ENCODE measurements at places on chromosomes 16 and 17.

DNA sequence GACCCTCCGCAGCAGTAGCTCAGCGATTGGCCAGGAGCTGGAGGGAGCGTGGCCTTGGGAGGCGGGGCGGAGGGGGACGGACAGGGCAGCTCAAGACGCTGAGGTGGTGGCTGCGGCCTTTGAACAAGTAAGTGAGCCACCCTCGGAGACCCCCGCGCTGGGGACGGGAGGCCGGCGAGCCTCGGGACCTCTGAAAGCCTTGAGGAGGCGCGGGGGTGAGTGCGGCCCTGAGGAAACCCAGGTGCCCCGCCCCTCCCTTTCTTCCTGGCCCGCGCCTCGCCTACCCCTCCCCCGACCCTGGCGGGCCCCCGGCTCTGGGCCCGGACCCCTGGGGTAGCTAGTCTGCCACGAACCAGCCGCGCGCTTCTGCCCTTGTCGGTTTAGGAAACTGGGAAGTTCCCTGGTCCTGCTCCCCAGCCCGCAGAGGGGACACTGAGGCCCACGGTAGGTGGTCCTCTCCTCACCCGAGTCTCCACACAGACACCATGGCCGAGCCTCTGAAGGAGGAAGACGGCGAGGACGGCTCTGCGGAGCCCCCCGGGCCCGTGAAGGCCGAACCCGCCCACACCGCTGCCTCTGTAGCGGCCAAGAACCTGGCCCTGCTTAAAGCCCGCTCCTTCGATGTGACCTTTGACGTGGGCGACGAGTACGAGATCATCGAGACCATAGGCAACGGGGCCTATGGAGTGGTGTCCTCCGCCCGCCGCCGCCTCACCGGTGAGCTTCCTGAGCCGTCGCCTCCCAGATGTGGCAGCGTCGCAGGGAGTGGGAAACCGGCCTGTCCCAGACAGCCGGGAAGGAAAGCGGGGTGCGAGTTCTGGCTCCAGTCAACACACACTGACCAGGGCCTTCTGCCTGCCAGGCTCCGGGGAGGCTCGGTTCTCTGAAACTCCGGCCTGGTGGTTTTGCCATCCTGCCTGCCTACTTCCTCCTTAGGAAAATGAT is at the start of gene MAPK7:
Gene MAPK7 (plus strand): TSS at position 83 of the 945 bp plus-strand sequence. CDS start 403 bp downstream, at position 486.
- no peak for DNase-seq

DNA sequence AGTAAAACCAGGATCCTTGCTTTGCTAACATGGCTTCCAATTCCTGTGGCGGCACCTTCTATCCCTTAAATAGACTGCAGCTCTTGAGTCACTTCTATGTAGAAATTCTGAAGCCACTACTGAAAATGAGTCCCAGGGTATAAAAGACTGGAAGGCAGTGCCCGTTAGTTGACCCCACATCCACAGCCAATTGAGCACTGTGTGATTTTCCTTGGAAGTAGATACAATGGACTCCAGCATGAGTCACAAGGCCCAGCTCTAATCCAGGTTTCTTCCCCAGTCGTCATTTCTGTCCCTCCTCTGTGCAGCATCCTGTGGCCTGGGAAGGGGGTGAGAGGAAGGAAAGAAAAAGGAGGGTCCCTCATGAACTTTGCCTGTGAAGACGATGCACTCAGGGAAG is 69.5 kb downstream of the HLF start:
- DNase-seq: no peak

- peak; percentile 16 for DNase-seq
These were observed 215.7 kb downstream of the IRX3 start for GRCh38 chr16:54070789-54071343.

- DNase-seq: no peak
These were observed 180.0 kb upstream of the CCL2 start for GRCh38 chr17:34075076-34075475.

GRCh38 chr17:30332057-30332542 is 1.8 kb downstream of the TMIGD1 start:
- DNase-seq: peak; percentile 82

- DNase-seq: no peak
These were observed 53.0 kb downstream of the GPRC5B start for GRCh38 chr16:19831678-19832077.

DNA sequence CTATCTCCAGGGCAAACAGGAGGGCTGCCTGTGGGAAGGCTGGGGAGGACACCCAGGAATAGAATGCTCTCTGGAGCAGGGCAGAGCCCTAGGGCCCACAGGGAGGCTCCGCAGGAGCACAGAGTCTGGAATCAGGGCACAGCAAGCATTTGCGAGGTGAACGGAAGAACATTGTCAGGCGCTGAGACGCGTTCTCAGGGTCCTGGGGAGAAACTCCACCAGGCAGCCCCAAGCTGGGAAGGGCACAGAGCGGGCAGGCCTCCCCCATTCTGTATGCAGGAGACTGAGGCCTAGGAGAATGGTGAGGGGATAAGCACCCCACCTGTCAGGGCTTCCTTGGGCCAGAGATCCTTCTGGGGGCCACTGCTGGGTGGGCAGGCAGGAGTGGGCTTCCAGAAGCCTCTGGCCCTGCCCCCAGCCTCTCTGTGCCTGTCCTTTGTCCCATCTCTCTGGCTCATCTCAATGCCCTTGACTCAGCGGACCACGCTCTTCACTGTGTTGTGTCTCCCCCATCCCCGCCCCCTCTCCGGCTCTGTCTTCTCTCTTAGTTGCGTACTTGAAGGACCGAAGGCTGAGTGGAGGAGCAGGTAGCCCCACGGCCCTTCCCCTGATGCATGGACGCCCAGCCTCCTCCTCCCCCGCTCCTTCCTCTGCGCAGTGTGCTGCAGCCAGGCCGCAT is 5.1 kb upstream of the SETD6 start:
- DNase-seq: no peak

- DNase-seq: no peak
These were observed 22.1 kb downstream of the MYH4 start for GRCh38 chr17:10447026-10447931.

DNA sequence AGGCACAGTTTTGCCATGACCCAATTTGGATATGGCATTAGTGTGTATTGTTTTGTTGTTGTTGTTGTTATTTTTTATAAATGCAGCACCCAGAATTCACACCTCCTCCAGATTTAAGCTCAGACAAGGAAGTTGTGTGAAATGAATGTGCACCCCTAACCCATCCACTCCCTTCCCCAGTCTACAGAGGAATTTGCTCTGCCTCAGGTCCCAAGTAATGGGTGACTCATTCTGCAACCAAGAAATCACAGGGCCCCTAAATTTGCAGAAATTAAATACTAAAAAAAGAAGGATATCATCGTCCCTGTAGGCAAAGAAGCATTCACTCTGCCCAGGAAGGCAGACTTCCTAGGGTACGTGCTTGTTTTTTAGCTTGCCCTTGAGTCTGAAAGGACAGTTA is 62.3 kb downstream of the CLEC16A start:
- DNase-seq: no peak

- DNase-seq: no peak
These were observed 170.2 kb downstream of the UTP18 start for GRCh38 chr17:51430591-51430990.

GRCh38 chr16:31528523-31529107 is 915 bp downstream of the AHSP start:
- DNase-seq: no peak

DNA sequence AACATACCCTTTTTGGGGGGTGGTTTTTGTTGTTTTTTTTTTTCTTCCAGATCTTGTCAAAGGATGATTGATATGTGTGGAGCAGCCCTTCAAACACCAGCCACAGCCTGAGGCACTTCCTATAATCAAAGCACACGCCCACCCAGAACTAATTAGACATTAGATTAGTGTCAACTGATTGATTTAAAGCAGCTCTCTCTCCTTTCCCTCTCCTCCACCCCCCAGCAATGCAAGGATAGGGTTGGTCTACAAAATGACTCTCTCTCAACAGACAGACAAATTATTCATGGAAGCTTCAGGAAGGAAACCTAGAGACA is 250.3 kb upstream of the SOX9 start:
- no peak for DNase-seq

DNA sequence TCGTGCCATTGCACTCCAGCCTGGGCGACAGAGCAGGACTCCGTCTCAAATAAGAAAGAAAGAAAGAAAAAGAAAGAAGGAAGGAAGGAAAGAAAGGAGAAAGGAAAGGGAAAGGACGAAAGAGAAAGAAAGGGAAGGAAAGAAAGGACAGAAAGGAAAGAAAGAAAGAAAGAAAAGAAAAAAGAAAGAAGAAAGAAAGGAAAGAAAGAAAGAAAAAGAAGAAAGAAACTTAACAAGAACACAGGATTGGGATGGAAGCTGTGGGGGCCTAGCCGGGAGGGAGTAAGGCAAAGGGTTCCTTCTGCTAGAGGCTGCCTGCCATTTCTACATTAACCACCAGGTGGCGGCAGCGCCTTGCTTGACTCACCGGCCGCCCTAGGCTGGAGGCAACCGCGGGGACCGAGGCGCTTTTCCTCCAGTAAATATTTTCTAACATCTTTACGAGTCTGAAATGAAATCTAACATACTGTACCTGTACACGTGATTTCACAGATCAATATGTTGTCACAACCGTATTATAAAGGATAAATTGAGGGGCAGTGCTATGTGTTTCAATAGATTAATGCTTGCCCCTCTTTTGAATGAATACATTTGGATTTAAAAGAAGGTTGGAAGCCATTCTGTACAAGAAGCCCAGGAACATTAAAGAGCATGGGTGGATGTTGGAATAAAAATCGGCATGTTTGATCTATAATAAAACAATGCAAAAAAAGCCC is 6.1 kb downstream of the GJD3 start:
- peak; percentile 88 for DNase-seq

GRCh38 chr16:1713933-1714332 is 7.9 kb downstream of the MAPK8IP3 start:
- peak; percentile 81 for DNase-seq

DNA sequence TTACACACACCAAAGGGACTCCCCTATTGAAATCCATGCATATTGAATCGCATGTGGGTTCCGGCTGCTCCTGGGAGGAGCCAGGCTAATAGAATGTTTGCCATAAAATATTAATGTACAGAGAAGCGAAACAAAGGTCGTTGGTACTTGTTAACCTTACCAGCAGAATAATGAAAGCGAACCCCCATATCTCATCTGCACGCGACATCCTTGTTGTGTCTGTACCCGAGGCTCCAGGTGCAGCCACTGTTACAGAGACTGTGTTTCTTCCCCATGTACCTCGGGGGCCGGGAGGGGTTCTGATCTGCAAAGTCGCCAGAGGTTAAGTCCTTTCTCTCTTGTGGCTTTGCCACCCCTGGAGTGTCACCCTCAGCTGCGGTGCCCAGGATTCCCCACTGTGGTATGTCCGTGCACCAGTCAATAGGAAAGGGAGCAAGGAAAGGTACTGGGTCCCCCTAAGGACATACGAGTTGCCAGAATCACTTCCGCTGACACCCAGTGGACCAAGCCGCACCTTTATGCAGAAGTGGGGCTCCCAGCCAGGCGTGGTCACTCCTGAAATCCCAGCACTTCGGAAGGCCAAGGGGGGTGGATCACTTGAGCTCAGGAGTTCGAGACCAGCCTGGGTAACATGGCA is 2.2 kb downstream of the GAA start:
- no peak for DNase-seq

DNA sequence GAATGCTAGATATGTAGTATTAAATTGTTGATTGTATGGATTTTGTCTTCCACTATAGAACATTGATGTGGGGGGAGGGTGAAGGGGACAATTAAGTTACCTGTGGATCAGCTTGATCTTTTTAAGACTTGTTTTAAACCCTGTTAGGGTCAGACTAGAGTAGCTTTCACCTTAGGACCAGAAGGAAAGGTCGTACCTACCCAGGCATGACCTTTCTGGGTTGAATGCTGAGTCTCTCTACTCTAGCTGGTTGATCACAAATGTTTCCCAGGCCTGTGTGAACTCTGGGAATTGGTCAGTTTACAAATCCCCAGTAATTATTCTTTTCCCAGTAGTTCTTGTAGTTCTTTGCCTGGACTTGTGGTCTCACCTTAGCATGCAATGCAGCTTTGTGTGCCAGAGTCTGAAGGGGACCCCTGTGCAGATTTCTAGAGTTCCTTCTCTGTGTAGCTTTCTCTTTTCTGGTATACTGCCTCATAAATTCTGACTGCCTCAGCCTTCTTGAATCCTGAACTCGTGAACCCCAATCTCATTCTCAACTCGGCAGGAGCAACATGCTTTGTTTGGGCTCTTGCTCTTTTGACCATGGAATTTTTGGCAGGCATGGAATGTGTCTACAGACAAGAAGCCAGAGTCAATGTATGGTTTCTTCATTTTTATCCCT is 54.1 kb downstream of the VMP1 start:
- no peak for DNase-seq

GRCh38 chr17:66310528-66311148 is 8.2 kb downstream of the PRKCA start:
- no peak for DNase-seq

GRCh38 chr17:37294888-37295287 is 80.9 kb upstream of the C17orf78 start:
- no peak for DNase-seq

- no peak for DNase-seq
These were observed 24.9 kb downstream of the GSE1 start for GRCh38 chr16:85637808-85638647.
